ENCODE measurements at places on chromosomes 11 and 22.

GRCh38 chr11:126378763-126379162 lies 23.3 kb downstream of the ST3GAL4 start:
- no peak for DNase-seq

- DNase-seq, result no peak
These were observed 102.7 kb upstream of the TRPC6 start for GRCh38 chr11:101686514-101686913.

GRCh38 chr11:123178186-123178585 lies 16.9 kb downstream of the CLMP start:
- DNase-seq, result no peak

- no peak for DNase-seq
These were observed 1.1 kb downstream of the CHRM1 start for GRCh38 chr11:62919898-62920640.

DNA sequence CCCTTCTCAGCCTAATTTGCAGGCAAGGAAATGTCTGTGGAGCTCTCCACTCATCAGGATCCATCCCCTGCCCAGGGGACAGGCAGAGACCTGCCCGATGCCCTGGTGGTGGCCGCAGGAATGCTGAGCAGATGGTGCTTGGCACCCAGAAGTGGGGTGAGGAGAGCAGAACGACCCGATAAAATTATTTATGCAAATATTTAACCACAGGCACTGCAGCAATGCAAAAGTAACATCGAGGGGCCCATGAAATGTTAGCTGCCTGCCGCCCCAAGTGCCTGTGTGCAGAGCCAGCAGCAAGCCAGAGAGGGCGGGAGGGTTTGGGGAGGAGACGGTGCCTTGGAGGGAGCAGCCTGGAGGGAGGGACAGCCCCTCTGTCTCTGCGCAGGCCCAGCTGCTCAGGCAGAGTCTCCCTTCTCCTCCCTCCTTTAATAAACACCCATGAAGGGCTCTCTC lies 205.5 kb downstream of the CTTN start:
- DNase-seq, result no peak

- no peak for DNase-seq
These were observed 7.3 kb downstream of the C22orf31 start for GRCh38 chr22:29054251-29054767.

DNA sequence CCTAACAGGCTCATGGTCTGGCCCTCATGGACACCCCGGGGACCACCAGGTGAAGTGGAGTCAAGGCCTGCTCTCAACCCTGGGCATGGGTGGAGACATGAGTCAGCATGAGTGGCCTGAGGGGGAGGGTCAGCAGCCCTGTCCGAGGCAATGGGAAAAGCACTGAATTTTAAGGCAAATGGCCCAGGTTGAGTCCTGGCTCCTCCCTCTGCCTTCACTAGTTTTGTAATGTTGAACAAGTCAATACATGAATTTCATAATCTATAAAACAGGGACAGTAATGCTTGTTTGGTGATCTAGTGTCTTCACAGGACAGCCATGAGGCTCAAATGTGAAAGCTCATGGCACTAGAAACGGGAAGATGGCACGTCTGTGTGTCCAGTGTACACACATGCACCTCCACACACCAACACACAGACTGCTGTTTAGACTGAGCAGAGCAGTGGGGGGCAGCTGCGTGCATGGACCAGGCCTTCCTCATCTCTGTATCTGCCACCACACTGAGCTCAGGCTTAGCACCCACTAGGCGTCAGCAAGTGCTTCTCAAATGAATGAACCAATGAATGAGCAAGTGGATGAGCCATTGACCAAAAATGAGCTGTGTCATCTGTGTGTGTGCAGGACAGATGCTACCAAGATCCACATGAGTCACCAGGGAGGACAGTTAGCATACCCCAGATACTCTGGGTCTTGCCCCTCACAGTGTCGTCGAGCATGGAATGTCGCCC lies 63.4 kb downstream of the NRXN2 start:
- DNase-seq, result no peak

DNA sequence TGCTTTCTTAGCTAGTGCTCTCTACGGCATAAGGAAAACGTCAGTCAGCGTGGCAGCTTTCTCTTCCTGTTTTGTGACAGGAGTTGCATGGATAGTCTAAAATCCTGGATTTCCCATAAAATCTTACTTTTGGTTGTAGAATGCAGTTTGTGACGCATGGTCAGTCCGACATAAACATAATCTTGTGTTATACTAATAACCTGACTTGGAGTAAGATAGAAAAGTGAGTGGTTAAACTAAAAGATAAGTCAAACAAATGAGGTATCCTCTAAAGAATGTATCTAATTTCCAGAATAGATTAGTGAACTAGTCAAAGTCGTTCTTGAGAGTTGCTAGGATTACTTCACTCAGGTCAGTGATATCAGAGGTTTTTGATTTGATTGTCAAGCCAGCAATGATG lies 157.6 kb downstream of the PGR start:
- DNase-seq, result no peak
